ENCODE measurements at places on chromosomes 16 and 17.
A peak's percentile ranks its signal among the peaks of the same experiment; 100 is the strongest.

DNA sequence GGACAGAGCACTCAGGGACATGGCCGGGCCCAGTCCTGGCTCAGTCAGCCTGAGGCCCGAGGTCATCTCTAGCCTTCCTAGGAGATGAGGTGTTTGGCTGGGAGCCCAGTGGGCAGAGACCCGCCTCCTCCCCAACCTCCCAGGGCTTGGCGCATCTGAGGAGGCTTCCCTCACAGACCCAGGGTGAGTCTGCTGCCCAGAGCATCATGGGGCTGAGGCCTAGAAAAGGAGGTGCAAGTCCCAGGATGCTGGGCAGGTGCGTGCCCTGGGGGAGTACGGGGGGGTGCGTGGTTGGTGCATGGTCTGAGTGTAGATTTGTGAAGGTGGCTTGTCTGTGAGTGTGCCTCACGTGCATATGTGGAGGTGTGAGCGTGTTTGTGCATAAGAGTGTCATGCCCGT is 4.7 kb downstream of the PDE6G start:
- DNase-seq: no peak

GRCh38 chr16:67268136-67268579 is 11.2 kb upstream of the PLEKHG4 start:
- DNase-seq: no peak

- DNase-seq: peak; percentile 92
Observed at GRCh38 chr17:1779571-1780131, 17.8 kb downstream of the SERPINF1 start.

DNA sequence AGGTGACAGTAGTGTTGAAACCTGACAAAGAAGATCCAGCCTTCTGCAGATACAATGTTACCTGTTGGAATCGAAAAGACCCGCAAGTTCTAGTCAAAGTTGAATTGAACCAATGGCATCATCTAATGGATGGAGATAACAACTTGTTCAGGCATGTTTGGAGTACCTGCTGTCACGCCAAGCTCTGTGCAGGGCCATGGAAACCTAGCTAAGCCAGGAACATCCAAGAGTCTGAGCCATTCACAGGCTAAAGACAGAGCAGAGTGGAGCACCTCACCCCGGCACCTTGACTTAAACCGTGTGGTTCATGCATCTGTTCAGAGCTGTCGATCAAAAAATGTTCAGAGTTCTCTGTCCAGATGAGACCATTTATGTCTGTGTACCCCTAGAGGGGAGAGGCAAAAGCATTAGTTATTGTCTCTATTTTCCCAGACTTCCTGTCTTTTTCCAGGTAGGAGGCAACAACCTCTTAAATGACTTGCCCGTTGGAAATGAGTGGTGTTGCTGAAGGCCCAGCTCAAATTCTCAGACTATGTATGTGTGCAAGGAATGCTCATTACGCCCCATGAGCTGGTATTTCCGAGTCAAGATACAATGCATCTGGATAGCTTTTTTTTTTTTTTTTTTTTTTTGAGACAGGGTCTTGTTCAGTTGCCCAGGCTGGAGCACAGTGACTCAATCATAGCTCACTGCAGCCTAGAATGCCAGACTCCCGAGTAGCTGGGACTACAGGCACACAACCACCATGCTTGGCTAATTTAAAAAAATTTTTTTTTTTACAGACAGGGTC is 44.9 kb upstream of the XYLT1 start:
- no peak for DNase-seq

DNA sequence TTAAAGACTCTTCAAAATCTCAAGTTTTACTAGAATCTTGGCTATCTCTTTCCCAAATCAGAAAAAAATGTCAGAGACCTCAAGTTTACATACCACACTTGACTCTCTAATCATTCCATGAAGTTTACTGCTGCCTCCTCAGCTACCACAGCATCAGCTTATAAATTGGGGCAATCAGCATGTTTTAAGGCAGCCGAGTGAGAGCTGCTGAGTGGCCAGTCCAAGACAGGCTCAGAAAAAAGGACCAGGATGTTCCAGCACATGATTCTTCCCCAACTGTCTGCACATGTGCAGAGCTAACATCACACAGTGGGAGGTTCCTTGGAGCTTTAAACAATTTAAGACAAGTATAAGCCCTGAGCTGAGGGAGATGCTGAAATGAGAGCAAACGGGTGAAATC is 140.6 kb upstream of the NUDT7 start:
- no peak for DNase-seq

All from left hindlimb (tissue), 1 donor.